ENCODE measurements at places on chromosomes 7 and 10.

GRCh38 chr7:137476937-137477336 is 133.4 kb upstream of the PTN start:
- no peak for DNase-seq

- no peak for DNase-seq
Observed at GRCh38 chr10:17784688-17785087, 24.5 kb upstream of the MRC1 start.

- DNase-seq: no peak
Observed at GRCh38 chr7:28698840-28699239, 259.3 kb downstream of the TRIL start.

DNA sequence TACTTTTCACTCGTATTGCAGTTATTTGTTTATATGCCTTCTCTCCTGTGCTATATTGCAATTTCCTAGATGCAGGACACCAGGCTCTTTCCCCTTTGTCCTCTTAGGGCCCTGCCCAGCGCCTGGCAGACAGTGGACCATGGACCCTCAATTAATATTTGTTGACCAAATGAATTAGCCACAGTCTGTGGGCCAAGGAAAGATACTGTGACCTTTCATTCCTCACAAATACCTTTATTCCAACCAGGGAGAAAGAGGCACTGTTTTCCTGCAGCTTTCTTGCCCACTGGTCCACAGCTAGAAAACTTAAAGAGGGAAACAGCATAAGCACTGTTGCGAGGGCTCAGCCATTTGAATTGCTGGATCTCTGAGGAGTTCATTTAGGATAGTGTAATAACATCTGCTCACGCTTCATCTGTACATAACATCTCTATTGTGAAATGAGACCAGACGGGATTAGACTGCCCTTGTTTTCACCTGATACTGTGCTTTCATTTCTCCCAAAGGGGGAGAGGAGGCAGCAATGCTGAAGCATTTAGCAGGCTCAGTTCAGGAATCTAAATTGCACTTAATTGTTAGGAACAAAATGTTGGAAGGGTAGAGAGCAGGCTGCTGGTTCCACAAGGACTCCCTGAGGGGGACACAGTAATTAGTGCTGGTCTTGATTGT is 46.7 kb downstream of the TNS3 start:
- no peak for DNase-seq

- peak; percentile 55 for DNase-seq
Observed at GRCh38 chr7:155796381-155797261, 15.6 kb downstream of the SHH start.

- no peak for DNase-seq
Observed at GRCh38 chr10:128125416-128125943, 743 bp downstream of the MKI67 start.

GRCh38 chr10:103231047-103231551 is 14.6 kb upstream of the RPEL1 start:
- DNase-seq: no peak

DNA sequence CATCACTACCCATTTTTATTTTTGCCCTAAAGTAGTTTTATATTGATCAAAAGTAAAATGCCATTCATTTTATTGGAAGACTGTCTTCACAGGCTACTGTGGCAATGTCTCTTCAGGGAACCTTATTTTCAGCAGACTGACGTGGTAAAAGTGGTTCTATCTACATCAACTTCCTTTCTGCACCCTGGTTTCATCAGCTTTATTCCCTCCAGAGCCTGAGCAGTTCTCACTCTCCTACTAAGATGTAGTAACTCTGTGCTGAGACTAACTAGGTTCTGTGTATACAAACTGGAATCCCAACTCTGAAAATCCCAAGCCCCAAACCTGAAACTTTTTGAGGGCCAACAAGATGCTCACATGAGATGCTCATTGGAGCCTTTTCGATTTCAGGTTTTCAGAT is 155.3 kb downstream of the SFMBT2 start:
- DNase-seq: no peak

DNA sequence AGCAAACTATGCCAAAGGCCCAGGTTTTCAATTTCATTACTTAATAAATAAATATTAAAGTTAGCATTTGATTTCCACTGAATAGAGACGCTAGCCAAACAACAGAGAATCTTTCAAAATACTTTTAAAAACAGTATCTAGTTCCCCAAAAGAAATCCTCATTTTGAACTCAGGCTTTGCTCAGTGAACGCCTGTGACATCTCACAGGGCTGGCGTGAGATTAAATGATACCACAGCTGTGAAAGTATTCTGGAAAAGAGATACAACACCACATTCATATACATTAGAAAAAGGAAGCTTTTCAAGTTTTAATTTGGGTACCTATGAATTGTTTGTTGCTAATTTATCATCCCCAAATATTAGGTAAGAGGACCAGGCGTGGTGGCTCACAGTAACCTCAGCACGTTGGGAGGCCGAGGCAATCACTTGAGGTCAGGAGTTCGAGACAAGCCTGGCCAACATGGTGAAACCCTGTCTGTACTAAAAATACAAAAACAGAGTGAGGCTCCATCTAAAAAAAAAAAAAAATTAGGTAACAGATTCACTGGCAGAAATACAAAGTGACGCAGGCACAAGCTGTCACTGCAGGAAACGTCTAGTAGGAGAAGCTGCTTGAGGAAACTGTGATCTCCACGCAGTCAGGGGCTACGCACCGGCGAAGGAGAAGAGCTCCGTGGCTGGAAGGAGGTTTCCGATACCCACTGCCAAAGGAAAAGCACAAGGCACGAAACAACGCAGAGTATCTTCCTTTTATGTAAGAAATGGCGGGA is 50.0 kb downstream of the AMZ1 start:
- DNase-seq: peak; percentile 65

DNA sequence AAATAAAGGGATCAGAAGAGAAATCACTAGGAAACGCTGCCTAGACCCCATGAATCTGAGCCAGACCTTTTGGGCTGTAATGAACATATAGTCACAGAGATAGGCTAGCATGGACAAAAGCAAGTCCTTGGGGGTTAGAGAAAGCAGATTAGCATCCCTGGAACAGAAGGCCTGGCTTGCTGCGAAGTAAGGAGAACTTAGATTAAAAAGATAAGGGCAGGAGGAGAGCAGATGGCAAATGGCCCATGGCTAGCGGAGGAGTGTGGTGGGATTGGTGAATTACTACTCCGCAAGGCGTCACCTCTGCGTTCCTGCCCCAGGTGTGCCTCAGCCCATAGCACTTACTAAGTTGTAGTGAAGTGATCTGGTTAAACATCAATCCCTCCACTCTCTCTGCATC is 92.3 kb upstream of the ZNF438 start:
- no peak for DNase-seq

DNA sequence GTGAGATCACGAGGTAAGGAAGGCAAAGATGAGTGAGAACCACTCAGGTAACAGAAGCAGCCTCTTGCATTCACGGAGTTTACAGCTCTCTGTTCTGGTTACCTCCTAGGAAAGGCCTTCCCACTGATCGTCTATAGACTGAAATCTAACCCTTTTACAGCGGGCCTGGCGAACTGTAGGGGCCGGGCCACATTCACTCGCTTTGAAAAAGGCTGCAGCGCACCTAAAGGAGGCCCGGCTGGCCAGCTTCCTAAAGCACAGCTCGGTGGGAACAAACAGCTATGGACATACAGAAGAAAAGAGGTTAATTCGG is 565 bp downstream of the ATP5MK start:
- DNase-seq: no peak

Measured in head of caudate nucleus (tissue), 42 donors.